Activated naive CD4-positive, alpha-beta T cell treated with Interleukin-2 at 50 U/mL for 16 hours (primary cell): ENCODE measurements at places on chromosomes 11 and 22.

DNA sequence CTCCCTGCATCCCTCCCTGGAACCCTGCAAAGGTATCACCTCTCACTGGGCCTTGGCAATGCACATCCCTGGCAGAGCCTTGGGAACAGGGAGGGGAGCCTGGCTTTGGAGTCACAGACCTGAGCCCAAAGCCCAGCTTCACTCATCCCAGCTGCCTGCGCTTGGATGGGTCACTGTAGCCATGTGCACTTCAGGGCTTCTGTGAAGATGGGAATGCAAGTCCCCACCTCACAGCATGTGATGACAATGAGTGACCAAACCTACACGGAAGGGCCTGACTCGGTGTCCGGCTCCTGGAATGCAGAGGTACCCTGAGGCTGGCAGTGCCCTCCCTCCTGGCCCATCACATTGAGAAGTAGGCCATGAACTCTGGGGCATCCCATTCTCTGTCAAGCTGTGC is 22.8 kb upstream of the BAIAP2L2 start:
- DNase-seq, result no peak

- DNase-seq, result no peak
Measured at GRCh38 chr11:22780952-22781593, 48.5 kb downstream of the SVIP start.

DNA sequence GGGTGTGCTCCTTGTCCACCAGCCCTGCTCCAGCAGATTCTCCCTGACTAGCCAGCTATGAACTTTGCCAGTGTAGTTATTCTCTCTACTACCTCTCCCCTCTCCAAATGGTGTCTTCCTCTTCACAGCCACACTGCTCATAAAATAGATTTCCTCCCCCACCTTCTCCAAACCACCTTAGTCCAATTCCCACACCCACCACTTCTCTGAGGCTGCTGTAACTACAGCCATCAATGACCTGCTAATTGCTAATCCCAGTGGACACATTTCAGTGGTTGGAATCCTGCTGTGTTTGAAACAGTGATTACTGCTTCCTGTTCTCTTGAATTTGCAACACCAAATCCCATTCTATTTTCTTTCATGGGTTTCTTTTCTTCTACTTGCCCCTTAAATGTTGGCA is 23.4 kb downstream of the SYT9 start:
- no peak for DNase-seq

DNA sequence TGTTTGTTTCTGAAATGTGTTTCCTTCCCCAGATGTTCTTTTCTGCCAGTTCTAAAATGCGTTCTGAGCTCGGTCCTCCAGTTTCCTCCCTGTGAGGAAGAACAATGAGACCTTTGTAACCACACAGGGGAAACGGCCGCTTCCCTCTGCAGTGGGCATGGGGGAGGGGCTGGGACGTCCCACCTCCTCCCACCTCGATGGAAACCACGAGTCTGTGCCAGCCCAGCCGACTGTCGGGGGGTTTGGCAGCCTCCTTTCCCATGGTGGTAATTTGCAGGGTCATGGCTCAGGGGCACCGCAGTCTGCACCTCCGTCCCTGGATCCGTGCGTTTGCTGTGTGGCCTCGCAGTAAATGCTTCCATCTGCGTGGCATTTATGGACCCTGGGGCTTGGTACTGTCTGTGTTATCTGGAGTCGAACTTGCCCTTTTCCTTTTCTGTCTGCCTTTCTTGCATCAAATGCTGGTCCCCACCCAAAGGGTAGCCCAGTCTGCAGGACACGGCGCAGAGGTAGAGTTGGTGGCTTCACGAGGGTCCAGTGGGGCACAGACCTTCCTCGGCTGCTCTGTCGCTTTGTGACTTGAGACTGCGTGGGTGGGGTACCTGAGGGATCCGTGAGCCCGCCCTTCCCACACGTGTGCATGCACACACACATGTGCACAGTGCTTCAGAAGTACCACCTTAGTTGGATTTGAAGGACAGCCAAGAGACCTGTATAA is 16.1 kb downstream of the LRP5 start:
- peak; percentile 9 for DNase-seq

GRCh38 chr11:95279921-95280868 is 49.2 kb upstream of the SESN3 start:
- no peak for DNase-seq

- no peak for DNase-seq
Measured at GRCh38 chr22:20761536-20761935, 12.4 kb upstream of the SERPIND1 start.

- no peak for DNase-seq
Measured at GRCh38 chr11:34836958-34837856, 79.0 kb downstream of the APIP start.

DNA sequence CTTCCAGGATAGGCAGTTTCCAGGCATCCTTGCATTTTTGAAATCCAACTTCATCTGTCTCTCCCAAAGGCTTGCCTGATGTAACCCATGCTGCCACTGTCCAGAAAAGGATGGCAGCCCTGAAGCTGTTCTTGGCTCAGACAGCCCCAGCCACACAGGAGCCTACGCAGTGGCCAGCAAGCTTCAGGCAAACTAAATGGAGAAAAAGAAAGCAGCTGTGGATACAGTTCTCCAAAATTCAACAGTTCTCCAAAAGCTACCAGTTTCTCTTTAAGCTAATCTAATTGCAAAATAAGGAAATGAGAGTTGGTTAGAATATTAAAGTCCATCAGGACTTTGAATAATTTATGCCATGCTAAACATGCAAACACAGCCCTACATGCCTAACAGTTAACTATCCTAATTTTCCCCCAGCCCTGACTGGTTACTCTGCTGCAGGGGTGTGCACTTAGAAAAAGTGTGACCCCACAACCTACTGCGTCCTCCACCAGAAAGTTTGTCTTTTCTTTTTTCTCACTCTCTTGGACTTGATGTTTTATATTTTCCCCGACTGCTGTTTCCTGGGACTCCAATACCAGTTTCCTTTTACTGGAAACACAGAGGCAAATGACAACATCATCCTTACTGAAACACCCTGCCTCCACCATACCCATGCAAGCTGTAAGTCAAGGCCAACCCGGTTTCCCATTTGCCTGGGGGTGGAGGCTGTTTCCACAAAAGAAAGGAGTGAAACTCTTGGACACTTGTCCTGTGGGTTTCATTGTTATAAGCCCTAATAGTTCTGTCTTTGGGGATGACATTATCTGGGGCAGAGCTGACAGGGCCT is 69.1 kb upstream of the OR5AN1 start:
- no peak for DNase-seq

DNA sequence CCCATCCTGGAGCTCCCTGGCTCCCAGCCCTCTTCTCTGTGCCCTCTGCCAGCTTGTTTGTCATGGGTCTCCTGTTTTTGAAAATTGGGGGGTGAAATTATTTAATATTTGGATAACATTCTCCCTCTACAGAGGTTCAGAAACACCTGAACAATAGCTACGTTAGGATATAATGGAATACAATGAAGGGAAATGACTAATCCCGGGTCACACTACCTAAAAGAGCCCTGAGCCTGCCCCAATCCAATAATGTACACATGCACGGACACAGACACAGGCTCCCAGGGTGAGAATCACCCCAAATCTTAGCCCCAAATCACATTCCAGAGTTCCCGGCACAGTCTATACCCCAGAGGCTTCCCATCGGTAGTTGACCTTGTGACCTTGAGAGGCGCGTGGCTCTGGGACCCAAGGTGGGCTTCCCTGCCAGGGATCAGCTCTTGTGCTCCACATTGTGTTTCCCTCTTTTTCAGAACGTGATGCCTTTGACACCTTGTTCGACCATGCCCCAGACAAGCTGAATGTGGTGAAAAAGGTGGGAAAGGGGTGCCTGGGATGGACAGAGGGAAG is 135.5 kb downstream of the PARVA start:
- no peak for DNase-seq

DNA sequence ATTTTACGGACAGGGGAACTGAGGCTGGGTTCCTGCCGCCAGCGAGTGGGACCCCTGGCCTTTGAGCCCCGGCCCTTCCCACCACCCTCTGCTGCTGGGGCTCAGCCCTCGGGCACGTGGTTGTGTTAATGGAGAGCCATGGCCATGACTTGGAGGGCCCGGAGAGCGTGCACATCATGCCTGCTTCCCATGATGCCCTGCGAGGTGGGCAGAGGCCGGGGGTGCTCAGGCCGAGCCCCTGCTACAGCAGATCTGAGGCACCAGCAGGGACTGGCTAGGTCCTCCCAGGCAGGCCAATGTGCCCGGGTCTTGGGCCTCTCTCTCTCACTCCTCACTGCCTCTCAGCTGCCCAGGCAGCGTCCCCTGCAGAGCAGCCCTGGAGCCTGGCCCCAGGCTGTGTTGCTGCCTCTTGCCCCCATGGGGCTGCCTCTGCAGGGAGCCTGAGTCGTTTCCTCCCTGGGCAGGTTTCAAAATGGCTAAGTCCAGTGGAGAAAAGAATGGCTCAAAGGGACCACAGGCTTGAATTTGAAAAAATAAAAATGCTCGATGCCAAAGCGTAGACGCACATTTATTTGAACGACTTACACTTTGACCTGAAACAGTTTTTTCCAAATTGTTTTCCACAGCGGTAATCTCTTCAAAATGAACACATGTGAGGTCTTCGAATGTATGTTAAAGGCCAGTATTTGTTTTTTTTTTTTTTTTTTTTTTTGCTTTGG is 72.6 kb upstream of the CLDN5 start:
- no peak for DNase-seq

GRCh38 chr11:79052544-79052943 is 388.3 kb downstream of the TENM4 start:
- DNase-seq, result no peak

DNA sequence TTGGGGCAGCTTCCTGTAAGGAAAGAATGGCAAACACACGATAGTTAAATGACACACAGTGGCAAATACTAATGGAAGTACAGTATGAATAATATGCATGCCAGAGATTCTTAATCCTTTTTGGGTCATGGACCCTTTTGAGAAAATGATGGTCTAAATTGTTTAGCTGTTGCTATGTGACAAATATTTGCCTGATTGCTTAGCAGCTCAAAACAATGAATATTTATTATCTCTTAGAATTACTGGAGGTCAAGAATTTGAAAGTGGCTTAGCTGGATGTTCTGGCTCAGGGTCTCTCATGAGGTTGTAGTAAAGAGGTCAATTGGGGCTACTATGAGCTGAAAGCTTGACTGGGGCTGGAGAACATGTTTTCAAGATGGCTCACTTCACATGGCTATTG is 69.7 kb downstream of the FANCF start:
- DNase-seq, result no peak
